ENCODE measurements at places on chromosomes 4 and X.

- no peak for DNase-seq
These were observed 309.9 kb downstream of the ARAP2 start for GRCh38 chr4:35934320-35934981.

- no peak for DNase-seq
These were observed 4.4 kb downstream of the ZFYVE28 start for GRCh38 chr4:2413821-2414610.

DNA sequence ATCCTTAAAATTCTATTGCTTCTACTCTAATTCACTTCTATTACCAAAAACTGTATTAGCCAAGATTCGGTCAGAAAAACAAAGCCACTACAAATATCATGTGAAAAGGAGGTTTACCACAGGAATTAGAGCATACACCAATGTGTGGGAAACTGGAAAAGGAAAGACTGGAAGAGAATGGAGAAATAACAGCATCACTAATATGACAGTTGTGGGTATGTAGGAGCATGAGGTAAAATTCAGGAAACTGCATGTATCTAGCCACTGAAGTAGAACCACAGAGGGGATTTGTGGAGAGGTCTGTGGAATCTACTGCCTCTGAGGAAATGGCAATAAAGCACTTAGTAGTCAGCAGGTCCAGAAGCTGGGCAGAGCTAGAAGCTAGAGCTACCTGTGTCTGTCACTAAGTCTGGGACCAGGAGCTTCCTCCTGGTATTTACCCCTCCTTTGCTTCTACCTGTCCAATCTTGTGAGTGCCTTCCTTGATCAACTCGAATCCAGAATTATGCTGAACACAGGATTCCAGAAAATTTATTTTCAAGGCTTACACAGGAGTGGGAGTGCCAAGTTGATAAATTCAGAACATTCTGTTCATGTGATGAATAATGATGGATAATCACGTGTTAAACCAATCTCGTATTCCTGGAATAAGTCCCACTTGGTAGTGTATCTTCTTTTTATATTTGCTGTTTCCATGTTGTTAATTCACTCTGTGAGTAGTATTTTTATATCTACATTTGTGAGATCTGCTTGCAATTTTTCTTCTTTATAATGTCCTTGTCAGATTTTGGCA is 52.6 kb downstream of the NAF1 start:
- DNase-seq, result no peak

DNA sequence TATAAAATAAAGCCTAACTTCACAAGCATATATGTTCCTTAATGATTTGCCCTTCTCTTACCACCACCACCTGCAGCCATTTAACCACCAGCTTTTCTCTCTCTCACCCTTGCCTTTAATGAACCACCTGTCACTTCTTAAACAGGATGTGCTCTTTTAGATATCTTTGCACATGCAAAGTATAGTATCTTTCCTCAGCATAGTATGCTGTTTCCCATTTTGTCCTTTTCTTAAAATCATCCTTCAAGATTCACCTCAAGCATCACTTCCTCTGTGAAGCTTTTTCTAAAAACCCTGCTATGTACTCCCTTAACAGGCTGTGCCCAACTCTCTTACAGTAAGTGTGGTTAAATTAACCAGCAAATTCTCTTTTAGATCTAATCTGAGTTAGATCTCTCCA is 8.2 kb upstream of the CNOT6L start:
- no peak for DNase-seq

DNA sequence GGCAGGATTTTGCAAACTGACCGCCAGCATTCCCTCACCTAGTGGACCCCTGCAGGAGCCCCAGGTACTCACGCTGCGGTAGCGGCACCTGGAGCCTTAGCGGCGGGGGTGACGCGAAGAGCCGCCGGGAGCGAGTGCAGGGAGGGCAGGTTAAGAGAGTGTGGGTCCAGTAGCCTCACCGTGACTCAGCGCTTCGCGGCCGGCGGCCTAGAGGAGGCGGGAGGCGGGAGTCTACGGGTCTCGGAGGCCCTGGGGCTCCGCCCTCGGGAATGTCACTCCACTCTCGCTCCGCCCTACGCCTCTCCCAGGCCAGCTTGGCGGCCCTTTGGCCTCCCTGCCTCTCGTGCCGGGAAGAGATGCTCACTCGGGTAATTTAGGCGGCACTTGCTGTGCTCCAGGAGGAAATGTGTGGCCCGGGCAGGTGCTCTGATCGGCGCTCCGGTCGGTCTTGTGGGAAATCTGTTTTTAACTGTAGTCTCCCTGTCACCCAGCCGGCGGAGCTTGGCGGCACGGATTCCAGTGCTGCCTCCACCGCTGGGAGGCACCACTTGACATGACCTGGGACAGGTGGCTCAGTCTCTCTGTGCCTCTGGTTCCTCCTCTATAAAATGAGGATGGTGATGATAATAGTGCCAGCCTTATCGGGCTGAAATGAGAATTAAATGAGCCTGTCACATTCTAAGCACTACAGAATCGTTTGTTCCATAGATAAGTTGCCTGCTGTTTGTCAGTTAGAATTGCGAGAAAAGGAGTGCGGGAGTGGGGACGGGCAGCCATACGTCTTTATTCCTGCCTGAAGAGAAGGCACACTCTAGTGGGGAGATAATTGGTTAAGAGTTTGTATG is at the start of gene PIR:
TSS of gene PIR (minus strand) at position 216 of the 845 bp plus-strand sequence. CDS start 2,076 bp downstream, outside the sequence.
- peak; percentile 14 for DNase-seq

GRCh38 chr4:106315476-106315967 is 487 bp downstream of the TBCK start:
- DNase-seq, result no peak

GRCh38 chrX:107826238-107827029 is 768 bp downstream of the MID2 start:
- DNase-seq, result no peak

- DNase-seq, result no peak
These were observed 270.8 kb downstream of the FSTL5 start for GRCh38 chr4:161892951-161893350.

DNA sequence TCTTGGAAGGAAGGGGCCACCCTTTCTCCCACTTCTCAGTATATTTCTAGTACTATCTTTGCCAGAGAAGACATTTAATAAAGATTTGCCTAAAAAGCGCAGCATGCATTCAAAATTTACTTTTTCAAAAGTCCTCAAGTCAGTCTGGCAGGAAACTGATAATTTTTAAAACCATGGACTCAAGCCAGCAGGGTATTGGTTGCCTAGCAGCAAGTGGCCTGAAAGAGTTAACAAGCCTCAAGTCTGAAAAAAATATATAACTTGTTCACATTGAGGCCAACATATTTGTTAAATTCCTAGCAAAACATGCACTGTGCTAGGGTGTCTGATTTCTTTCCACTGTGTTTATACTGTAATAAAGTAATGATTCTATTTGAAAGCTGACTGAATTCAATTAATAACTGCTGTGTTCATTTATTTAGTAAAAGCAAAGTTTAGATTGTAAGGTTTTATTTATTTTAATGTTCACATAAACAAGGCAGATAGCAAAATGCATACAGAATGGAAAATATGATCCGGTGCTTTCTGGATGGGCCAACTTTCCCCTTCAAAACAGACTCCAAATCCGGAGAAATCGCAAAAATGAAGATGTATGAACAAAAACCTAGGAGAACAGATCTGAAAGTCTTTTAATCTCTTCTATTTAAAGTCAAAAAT is 218.5 kb upstream of the FGF13 start:
- no peak for DNase-seq

DNA sequence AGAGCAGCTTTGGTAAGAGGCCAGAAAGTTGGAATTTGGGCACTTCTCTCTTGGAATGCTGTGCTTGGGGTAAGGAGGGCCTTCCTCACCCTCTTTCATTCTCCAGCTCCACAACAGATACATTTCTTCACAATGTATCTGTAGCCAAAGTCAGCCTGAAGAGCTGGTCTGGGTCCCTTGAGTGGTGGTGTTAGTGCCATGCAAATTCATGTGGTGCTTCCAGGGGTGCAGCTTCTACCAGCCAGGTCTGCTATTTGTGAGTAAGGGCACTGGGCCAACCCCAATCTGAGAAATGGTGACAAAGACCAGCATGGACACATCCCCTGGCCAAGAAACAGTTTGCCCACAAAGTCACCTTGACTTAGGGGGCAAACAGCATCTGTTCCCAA is 17.8 kb downstream of the AMER1 start:
- no peak for DNase-seq

- no peak for DNase-seq
These were observed 90.3 kb downstream of the DHRSX start for GRCh38 chrX:2410279-2411020.

GRCh38 chr4:1402516-1403091 is 3.6 kb downstream of the NKX1-1 start:
- no peak for DNase-seq

DNA sequence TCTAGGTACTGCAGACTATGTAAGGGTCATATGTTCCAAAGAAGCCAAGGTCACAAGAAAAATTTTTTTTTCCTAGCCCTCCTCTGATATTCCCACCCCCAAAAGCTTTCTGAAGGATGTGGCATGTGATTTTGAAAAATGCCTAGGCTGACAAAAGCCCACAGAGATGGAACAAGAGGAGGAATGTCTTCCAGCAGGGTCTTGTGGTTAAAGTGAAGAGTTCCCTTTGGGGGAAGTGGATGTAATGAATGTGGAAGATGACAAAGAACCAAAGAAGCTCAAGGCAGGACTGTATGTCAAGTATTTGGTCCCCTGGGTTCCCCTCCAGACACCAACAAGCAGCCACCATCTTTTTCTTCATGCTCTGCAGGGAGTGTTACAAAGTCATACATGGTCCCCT is 268.8 kb downstream of the BCOR start:
- DNase-seq, result no peak

DNA sequence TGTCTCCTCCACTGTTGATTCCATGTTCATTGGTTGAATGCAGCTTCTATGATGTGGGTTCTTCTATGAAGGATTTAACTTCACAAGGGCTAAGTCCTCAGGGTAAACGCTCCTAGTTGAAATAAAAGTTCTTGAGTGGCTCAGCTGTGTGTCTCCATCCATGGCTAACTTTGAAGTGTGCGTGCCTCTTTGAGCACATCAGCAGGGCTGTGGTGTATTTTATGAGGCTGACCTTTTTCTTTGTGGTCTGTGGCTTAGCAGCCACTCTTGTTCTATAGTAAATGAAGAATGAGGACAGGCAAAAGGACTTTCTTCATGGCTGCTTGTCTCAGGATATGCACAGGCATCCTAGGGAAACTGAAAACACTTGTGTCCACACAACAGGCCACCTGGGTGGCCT is 88.5 kb downstream of the KIT start:
- DNase-seq, result no peak

- no peak for DNase-seq
These were observed 906.8 kb upstream of the NDST4 start for GRCh38 chr4:116020141-116020722.

GRCh38 chr4:22900876-22901275 is 208.1 kb downstream of the GBA3 start:
- no peak for DNase-seq

- DNase-seq, result no peak
These were observed at the start of gene INPP4B for GRCh38 chr4:142846108-142846728. INPP4B (minus strand) TSS chr4:142846301.

- DNase-seq, result no peak
These were observed 3.2 kb upstream of the NFKB1 start for GRCh38 chr4:102497986-102498385.

GRCh38 chrX:78800114-78800513 is 52.6 kb downstream of the LPAR4 start:
- no peak for DNase-seq

- no peak for DNase-seq
These were observed 208.4 kb downstream of the NWD2 start for GRCh38 chr4:37452952-37453280.

DNA sequence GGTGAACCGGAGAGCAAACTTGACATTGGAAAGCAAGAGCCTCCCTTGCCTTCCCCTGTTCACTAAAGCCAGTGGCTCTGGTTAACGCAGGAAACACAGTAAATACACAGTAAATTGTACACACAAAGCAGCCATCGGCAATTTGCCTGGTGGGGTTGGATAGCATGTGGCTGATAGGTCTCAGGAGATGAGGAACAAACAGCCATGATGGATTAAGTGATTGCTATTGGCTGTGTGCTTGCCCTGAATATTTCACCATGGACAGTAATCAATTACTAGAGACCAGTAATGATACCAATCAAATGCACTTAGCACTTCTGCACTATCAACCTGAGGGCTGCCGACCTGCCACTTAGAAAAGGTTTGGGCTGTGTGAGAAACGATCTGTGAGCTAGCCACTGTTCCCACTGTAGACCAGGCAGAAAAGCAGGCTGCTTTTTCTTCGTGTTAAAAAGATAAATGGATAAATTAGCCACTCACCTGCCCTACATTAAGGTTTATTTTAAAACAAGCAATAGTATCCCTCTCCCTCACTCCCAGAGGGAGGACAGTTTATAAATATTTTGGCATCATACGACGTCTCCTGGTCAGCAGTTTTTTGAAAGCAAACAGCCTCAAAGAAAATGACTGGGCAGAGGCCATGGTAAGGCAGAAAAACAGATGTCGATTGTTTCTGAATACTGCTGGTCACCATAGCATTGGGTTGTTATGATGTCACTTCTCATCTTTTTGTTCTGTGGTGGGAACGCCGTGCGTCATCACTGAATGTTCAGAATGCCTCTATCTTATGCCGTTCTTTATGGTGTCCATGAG is 167.1 kb downstream of the MAML3 start:
- no peak for DNase-seq

GRCh38 chr4:11404431-11404830 is 24.3 kb downstream of the HS3ST1 start:
- DNase-seq, result no peak

Data from cortex of kidney (tissue), 1 donor.